K562 (cell line): ENCODE measurements at places on chromosomes 2 and 18. TPM values are rescaled to one million over a fixed set of nuclear protein-coding genes. Genes with fewer than 3 reads are reported as not detected.

NXPH2 gene
- not detected in 2 replicates for total RNA-seq

GPR55 gene
- 0.07 and 0.18 TPM in 2 replicates for total RNA-seq

DLGAP1 gene
- 0.20 and 0.49 TPM in 2 replicates for total RNA-seq

DNA sequence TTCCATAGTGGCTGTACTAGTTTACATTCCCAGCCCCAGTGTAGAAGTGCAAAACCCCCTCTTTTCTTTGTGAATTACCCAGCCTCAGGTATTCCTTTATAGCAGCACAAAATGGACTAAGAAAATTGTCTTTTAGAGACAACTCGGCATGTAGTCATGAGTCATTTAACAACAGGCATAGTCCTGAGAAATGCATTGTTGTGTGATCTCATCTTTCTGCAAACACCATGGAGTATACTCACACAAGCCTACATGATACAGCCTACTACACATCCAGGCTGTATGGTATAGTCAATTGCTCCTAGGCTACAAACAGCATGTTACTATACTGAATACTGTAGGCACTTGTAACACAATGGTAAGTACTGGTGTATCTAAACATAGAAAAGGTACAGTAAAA, 44.4 kb upstream of the MBP start:
- no peak for DNase-seq
- no peak overlapping the region for H3K4me3 ChIP-seq
- no peaks in the 10 kb centered on the region for H3K4me1 ChIP-seq
- H3K36me3 ChIP-seq = no peaks in the 10 kb centered on the region
- H3K27me3 ChIP-seq = no peaks in the 10 kb centered on the region
- H3K27ac ChIP-seq = no peak overlapping the region

- H3K36me3 ChIP-seq = no peaks in the 10 kb centered on the region
- no peaks in the 10 kb centered on the region for H3K4me1 ChIP-seq
- H3K27me3 ChIP-seq = no peaks in the 10 kb centered on the region
- no peak for DNase-seq
- no peak overlapping the region for H3K4me3 ChIP-seq
These were observed 118.3 kb downstream of the DOK6 start for GRCh38 chr18:69518989-69519388.

- H3K27me3 ChIP-seq = no peaks in the 10 kb centered on the region
- H3K36me3 ChIP-seq = no peaks in the 10 kb centered on the region
- no peaks in the 10 kb centered on the region for H3K4me1 ChIP-seq
- no peak overlapping the region for H3K4me3 ChIP-seq
- no peak for DNase-seq
These were observed 96.6 kb downstream of the TXNL1 start for GRCh38 chr18:56541793-56542192.

DNA sequence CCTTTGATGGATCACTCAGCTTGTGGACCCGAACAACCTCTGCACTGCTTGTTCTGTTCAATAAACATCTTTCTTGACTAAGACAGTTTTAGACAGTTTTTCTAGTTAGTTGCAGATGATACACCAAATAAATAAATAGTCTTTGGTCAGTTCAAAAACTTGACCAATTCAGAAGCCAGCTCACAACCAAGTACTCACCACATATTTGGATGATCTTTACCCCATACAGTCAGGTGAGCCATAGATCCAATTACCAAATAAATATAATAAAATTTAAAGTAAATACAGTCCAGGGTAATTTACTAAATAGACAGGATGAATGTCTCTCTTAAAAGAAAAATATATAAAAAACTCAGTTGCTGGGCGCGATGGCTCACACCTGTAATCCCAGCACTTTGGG, 18.2 kb downstream of the SCN3A start:
- H3K4me1 ChIP-seq = no peaks in the 10 kb centered on the region
- no peaks in the 10 kb centered on the region for H3K27me3 ChIP-seq
- no peak overlapping the region for H3K27ac ChIP-seq
- H3K4me3 ChIP-seq = no peak overlapping the region
- no peak for DNase-seq

GRCh38 chr2:105631922-105632321, 112.8 kb upstream of the NCK2 start:
- H3K27ac ChIP-seq = no peak overlapping the region
- no peak overlapping the region for H3K4me3 ChIP-seq
- no peaks in the 10 kb centered on the region; the same call in 2 of the 3 replicates for H3K4me1 ChIP-seq
- H3K36me3 ChIP-seq = no peaks in the 10 kb centered on the region

- no peak for DNase-seq
- H3K4me1 ChIP-seq = no peaks in the 10 kb centered on the region
- H3K27me3 ChIP-seq = no peaks in the 10 kb centered on the region
These were observed 1317.4 kb upstream of the CDH2 start for GRCh38 chr18:29494371-29494770.
